ENCODE measurements at places on chromosomes 13 and 19. TPM values are rescaled to one million over a fixed set of nuclear protein-coding genes. Genes with fewer than 3 reads are reported as not detected.
A peak's percentile ranks its signal among the peaks of the same experiment; 100 is the strongest.

DNA sequence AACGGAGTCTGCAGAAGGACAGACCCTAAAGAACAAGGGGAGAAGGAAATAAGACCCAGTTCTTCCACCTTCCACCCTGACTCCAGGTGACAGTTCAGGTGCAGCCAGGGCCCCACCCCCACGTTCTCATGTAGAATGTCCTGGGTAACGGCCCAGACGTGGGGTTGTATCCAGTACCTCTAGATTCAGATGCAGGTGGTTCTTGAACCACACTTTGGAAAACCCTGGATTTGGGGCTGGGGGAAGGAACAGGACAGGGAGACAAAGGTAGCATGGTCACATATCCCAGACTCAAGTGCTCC is 2.2 kb downstream of the DMPK start:
- no peak for DNase-seq

BEST2 gene
- not detected for polyA plus RNA-seq

PRRG2 gene
- 0.42 TPM for polyA plus RNA-seq

GRCh38 chr19:43534816-43535761 is 2.1 kb downstream of the ZNF575 start:
- DNase-seq: peak; percentile 39

DNA sequence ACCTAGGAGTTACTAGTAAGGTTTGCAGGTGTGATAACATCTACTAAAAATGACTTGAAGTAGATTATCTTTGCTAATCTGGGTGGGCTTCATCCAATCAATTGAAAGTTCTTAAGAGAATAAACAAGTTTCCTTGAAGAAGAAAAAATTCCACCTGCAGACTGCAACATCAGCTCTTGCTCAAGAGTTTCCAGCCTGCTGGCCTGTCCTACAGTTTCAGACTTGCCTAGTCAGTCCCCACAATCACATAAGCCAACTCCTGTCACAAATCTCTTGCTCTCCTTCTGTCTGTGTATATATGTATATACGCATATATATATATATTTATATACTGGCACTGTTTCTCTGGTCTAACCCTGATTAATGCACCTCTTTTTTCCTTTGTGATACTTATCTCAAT is 67.3 kb upstream of the ITM2B start:
- DNase-seq: no peak

GRCh38 chr13:46663206-46664037 is 110.5 kb downstream of the LRCH1 start:
- DNase-seq: no peak

DNA sequence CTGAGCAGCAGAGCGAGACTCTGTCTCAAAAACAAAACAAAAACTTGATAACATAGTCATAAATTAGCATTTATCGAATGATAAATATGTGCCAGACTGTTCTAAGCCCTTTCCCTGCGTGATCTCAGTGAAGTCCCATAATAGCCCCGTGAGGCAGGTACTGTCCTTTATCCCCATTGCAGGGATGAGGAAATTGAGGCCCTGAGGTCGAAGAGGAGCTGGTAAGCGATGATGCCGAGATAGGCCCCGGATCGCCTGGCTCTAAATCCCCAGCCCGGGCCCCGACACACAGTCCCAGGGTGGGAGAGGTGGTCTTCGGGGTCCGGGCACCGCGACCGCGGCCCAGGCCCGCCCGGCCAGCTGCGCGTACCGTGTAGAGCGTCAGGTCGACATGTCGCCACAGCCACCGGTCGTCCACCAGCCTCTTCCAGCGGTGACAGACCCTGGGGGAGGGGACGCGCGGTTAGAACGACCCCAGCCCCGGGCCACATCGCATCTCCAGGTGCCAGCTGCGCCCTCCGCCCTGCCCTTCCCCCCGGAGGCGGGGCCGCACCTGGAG is 625 bp downstream of the FBXL12 start:
- DNase-seq: no peak

KCNN4 gene
- 0.51 TPM for polyA plus RNA-seq

GRCh38 chr19:14400951-14401431 is 18.1 kb downstream of the DDX39A start:
- no peak for DNase-seq

KLK1 gene
- polyA plus RNA-seq: 0.56 TPM

MYH14 gene
- polyA plus RNA-seq: 53.2 TPM

DNA sequence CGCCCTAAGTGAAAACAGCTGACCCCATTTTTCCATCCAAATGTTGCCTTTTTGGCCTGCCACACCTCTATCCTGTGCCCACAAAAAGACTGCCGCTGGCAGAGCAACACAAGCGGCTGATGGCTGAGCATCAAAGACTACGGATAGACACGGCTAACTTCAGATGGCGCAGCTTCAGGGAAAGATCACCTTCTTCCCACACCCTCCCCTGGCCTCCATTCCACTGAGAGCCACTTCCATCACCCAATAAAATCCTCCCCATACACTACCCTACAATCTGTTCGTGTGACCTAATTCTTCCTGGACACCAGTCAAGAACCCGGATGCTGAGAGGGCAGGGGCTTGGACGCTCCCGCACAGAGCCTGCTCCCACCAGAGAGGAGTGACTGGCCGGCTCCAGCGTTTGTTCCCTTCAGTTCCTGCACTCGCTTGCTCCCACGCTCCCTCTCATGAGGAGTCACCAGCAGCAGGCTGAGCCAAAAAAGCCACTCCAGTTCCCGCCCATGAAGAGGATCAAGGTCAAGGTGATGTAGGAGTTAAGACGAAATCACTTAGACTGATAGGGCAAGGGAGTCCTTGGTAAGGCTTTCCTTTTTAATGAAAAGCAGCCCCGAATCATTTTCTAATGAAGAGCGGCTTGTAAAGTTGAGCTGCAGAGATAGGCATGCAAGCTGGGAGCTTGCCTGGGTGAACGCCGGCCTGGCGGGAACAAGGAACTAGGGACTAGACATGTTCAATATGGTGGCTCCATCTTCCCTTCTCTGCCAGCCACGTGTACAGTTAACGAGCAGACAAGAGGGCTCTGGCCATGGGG is 35.7 kb downstream of the TSKS start:
- DNase-seq: peak; percentile 14

GRCh38 chr13:98263841-98264240 is 86.8 kb upstream of the RNF113B start:
- no peak for DNase-seq

DNA sequence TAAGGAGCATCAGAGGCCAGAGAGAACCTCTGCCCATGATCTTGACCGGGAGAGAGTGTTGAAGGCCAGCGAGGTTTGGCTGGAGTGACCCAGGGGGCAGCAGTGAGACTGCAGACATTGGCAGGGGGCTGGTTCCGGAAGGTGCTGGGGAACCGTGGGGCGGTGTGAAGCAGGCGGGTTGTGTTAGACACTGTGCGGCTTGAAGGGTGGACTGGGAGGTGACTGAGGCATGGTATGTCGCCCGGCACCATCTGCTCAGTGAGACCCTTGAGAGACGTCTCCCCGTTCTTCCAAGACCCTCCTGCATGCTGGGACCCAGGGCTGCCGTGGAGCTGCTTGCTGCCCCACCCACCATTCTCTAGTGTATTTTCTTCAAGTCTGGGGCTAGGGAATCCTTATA is 24.6 kb downstream of the CARM1 start:
- DNase-seq: no peak

DNA sequence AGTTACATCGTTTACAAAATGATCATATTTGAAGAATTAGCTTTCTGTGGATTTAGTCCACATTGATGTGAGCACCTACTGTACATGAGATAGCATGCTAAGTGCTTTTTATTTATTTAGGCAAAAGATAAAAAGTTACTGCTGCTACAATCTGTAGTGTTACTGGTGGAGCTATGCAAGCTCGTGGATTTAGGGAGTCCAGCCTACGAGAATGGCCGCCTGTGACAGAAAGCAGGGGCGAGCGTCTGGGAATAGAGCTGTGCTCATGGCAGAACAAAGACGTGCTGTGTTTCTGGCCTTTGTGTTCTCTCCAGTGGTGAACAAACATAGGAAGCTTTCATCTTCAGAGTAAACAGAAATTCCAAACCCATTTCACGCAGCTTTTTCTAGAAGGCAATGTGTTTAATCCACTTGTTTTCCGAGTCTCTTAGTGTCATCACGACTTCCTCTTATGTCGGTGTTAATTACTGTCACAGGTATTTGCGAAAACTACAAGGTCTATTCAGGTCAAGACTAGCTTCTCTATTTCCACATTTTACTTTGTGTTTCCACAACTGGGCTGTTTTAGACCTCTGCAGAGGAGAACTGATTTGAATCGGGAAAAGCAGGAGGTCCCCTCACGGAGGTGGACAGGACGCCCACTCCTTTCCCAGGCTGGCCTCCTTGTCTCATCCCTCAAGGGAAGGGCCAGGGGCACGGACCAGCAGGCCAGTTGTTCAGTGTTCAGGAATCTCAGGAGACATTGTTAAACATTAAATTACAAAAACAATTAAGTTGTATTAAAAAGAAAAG is 67.3 kb downstream of the ATP11A start:
- no peak for DNase-seq
